ENCODE measurements at places on chromosomes 7 and 10. TPM values are rescaled to one million over a fixed set of nuclear protein-coding genes. Genes with fewer than 3 reads are reported as not detected.

Gene PSD
- total RNA-seq = 0.93 TPM

Gene CREB5
- 9.8 TPM for total RNA-seq

Gene CPED1
- total RNA-seq = 33.8 TPM

Gene HMX2
- total RNA-seq = not detected

Gene GCK
- 0.49 TPM for total RNA-seq

- H3K4me3 ChIP-seq = no peak overlapping the region
- H3K27me3 ChIP-seq = no peaks in the 10 kb centered on the region
- no peak for DNase-seq
- H3K4me1 ChIP-seq = peaks cover 9% of the 10 kb centered on the region
- H3K36me3 ChIP-seq = no peaks in the 10 kb centered on the region
These were observed 826.5 kb downstream of the TNS3 start for GRCh38 chr7:46755120-46756034.

DNA sequence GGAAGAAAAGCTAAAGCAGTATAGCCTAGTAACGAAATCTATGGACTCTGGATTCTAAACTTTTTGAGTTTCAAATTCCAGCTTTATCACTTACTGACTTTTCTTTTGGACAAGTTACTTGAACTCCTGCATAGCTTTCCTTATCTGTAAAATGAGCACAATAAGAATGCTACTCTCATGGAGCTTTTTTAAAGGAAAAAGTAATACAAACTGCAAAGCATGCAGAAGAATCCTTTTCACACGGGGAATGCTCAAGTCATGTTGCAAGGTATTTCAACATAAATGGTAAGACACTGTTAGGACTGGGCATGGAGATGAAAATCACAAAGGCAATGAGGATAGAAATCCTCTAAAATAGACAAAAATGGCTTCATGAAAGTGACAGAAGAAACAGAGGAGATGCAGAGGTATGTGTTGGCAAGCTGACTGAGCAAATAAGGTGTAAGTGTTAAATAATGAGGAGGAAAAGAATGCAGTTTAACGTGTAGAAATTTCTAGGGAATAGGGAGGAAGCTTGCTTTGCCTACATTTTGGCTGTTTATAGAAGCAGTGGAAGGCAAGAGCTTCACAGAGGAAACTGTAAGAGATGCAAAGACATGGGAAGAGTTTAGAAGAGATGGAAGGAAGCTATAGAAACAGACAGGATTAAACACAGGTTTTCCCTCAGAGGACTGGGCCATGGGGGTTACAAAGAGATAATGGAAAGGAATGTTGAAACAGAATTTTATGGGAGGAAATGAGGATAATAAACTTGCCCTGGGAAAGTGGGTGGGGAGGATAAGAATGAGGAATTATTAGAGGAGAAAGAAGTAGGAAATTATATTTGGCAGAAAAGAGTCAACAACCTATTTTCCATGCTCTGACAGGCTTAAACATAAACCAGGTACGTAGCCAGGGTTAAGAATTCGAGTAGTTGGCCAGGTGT lies 28.8 kb upstream of the SNX13 start:
- H3K4me1 ChIP-seq = no peaks in the 10 kb centered on the region
- H3K27ac ChIP-seq = no peak overlapping the region
- H3K36me3 ChIP-seq = no peaks in the 10 kb centered on the region

- H3K4me1 ChIP-seq = no peaks in the 10 kb centered on the region
These were observed 168.9 kb downstream of the TWIST1 start for GRCh38 chr7:18948521-18948920.

DNA sequence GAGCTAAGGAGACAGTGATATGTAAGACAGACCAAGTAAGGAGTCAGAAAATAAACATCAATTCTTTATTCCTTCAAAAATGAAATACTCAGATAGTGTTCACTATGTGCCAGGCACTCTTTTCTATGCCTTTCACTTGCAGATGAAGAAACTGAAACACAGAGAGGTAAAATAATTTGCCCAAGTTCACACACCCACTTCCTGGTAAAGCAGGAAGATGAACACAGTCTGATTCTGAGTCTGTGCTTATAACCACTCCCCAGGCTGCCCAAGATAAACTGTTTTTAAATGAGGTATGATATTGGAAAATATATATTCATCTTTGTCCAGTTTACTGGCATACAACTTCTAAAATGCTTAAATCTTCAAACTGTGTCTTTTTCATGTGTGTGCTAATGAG lies 294.4 kb upstream of the NPVF start:
- peaks cover 18% of the 10 kb centered on the region for H3K27me3 ChIP-seq
- no peaks in the 10 kb centered on the region for H3K36me3 ChIP-seq
- H3K4me3 ChIP-seq = no peak overlapping the region
- no peak overlapping the region for H3K27ac ChIP-seq
- H3K4me1 ChIP-seq = no peaks in the 10 kb centered on the region

- no peak overlapping the region for H3K4me3 ChIP-seq
- no peak overlapping the region for H3K27ac ChIP-seq
- no peak for DNase-seq
- peaks cover 58% of the 10 kb centered on the region for H3K4me1 ChIP-seq
- H3K27me3 ChIP-seq = no peaks in the 10 kb centered on the region
These were observed 57.0 kb downstream of the KAT6B start for GRCh38 chr10:74883428-74883827.

GRCh38 chr10:74333174-74333573 lies 182.2 kb downstream of the ADK start:
- no peak overlapping the region for H3K4me3 ChIP-seq
- H3K36me3 ChIP-seq = no peaks in the 10 kb centered on the region
- H3K4me1 ChIP-seq = peaks cover 7% of the 10 kb centered on the region
- DNase-seq = no peak
- no peak overlapping the region for H3K27ac ChIP-seq

DNA sequence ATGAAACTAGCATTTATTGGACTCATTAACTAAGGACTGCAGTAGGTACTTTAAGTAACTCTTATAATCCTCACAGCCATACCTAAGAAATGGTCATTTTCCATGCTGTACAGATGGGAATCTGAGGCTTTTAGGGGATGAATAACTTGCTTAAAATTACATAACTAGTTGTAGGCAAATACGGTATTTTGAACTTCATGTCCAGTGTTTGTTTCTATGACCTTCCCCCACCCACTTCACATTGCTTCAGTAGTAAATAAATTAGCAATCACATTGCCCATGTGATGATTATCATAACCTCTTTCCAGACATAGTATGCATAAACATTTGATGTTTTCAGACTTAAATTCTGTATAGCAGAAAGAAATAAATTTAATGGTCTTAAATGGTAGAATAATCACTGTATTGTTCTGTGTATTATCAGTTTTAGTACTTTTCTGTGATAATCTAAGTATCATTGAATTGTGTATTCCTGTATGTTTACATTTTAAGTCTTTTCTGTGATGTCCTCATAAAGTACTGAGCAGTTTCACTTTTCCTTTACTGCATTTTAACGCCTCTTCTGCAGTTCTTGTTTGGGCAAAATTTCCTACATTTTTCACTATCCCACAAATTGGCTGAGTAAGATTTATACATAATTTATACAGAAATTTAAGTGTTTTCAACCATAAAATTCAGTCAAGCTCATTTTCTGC lies 48.3 kb downstream of the ANKIB1 start:
- H3K27ac ChIP-seq = peak overlapping the region; percentile 48
- H3K27me3 ChIP-seq = no peaks in the 10 kb centered on the region
- no peaks in the 10 kb centered on the region for H3K36me3 ChIP-seq
- no peak for DNase-seq

DNA sequence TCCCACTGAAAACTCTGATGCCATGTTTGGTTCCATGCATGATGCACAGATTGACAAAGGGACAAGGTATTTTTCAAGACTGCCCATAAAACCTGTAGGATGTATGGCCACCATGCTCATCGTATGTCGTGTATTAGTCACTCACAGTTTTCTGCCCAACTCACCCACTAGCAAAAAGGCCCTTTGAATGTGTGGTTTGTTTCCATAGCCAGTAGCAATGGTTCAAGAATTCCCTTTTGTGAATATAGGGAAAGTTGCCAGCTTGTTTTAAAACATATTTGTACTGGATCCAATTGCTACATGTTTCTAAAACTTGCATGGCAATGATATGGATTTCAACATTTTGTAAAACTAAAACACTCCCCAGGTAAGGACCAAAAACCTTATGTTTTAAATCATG lies 280.9 kb upstream of the YAE1 start:
- no peak overlapping the region for H3K4me3 ChIP-seq
- H3K27ac ChIP-seq = no peak overlapping the region

GRCh38 chr7:114539575-114539974 lies 125.0 kb downstream of the FOXP2 start:
- H3K4me1 ChIP-seq = no peaks in the 10 kb centered on the region
- no peak overlapping the region for H3K4me3 ChIP-seq
- DNase-seq = no peak
- H3K27me3 ChIP-seq = no peaks in the 10 kb centered on the region

DNA sequence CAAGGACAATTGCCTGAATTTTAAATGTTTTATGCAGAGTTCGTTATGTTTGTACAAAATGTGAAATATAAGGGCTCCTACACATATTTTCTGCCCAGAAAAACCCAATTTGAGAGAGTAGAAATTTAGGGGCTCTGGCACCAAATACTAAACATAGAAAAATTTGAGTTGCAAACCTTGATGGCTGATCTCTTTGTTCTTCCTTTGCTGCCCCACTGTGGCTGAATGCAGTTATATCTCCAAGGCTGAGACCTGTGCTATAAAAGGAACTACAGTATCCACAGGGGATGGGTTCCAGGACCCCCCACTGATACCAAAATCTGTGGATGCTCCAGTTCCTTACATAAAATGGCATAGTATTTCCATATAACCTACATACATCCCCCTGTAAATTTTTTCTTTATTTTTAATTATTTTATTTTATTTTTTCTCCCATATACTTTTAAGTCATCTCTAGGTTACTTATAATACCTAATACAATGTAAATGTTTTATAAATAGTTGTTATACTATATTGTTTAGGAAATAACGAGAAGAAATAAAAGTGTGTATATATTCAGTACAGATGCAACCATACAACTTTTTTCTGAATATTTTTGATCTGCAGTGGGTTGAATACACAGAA lies 22.5 kb downstream of the CFAP43 start:
- no peaks in the 10 kb centered on the region for H3K27me3 ChIP-seq
- H3K4me1 ChIP-seq = no peaks in the 10 kb centered on the region
- no peak overlapping the region for H3K27ac ChIP-seq
- no peak overlapping the region for H3K4me3 ChIP-seq

All from left ventricle myocardium inferior (tissue), 1 donor.